Neuronal stem cell (in vitro differentiated cells): ENCODE measurements at places on chromosomes 12 and 14.

DNA sequence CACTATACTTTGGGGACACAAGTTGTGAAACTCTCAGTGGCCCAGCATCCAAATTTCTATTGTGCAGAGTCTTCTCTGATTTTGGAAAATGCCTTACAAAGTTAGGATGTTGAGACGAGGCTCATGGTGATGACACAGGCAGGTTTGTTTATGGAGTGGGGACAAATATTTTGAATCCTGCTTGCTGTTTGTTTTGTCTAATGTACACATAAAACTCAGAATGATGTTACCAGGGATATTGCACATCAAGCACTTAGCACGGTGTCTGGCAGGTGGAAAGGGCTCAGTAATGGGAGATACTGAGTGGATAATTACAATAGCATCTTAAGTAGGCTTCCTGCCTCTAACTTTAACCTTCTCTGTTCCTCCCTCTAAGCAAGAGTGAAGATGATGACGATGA is 628.9 kb upstream of the TBX3 start:
- no peak for DNase-seq

GRCh38 chr14:96497087-96497486 is 5.1 kb upstream of the PAPOLA start:
- DNase-seq = no peak

DNA sequence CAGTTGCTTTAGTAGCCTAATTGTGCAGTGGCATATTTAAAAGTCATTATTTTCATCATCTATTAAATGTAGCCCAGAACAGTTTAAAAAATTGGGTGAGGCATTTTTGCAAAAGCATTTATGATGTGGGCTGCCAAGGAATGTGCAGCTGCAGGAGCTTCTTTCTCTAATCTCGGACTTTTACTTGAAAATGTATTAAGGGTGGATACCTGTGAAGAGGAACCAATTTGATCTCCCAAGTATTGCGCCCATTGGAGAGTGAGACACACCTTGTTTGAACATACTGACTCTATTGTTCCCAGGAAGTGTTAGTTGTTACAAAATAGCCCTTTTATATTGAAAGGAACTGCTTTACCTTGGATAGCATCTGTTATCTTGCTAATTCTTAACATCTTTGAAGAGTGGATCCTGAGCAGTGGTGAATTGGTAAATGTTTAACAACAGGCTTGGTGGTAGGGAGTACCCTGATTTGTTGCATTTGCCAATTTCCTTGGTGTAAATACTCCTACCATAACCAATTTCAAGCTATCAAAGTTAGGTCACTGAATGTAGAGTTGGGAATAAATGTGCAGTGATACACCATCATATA is 42.5 kb upstream of the HMGA2 start:
- no peak for DNase-seq

GRCh38 chr14:75291331-75291730 is 12.7 kb downstream of the FOS start:
- DNase-seq = no peak

DNA sequence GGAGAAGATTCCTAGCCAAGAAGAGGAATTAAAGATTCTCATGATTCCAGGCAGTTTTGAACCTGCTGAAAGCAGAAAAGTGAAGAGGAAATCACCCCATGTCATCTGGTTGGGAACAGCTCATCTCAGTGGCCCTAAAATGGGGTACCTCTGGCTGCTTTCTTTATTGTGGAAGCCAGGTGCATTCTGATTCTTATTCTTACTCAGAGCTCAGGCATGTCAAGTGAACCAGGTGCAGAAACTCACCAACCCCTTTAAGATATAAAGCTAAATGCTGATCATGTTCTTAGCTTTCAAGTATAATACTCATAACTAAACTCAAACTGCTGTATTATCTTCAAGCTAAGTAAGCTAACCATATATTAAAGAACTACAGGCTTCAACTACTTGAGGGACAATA is 253.9 kb upstream of the ARID2 start:
- no peak for DNase-seq

DNA sequence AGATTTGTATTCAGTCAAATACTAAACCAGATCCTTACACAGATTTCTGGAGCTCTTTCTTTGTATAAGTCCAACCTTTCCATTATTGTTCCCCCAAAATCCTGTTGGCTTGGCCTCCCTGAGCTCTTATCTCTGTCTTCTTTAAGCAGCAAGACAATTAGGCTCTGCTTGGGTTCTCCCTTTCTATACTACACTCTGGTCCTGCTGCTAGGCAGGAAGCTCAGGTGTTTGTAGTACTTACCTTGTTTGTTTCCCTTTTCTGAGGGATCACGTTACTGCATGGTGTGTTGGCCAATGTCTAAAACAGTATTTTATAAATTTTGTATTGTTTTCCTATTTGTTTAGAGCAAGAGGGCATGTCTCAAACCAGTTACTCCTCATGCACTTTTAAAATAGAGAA is 192.9 kb downstream of the PRKD1 start:
- no peak for DNase-seq
